ENCODE measurements at places on chromosomes 13 and 19. TPM values are rescaled to one million over a fixed set of nuclear protein-coding genes. Genes with fewer than 3 reads are reported as not detected.

GRCh38 chr19:1000591-1001537 is 645 bp downstream of the GRIN3B start:
- peaks cover 38% of the 10 kb centered on the region for H3K27me3 ChIP-seq
- H3K4me1 ChIP-seq = peaks cover 5% of the 10 kb centered on the region
- no peak overlapping the region for H3K4me3 ChIP-seq
- DNase-seq = no peak
- no peaks in the 10 kb centered on the region for H3K36me3 ChIP-seq
- no peak overlapping the region for H3K27ac ChIP-seq

DNA sequence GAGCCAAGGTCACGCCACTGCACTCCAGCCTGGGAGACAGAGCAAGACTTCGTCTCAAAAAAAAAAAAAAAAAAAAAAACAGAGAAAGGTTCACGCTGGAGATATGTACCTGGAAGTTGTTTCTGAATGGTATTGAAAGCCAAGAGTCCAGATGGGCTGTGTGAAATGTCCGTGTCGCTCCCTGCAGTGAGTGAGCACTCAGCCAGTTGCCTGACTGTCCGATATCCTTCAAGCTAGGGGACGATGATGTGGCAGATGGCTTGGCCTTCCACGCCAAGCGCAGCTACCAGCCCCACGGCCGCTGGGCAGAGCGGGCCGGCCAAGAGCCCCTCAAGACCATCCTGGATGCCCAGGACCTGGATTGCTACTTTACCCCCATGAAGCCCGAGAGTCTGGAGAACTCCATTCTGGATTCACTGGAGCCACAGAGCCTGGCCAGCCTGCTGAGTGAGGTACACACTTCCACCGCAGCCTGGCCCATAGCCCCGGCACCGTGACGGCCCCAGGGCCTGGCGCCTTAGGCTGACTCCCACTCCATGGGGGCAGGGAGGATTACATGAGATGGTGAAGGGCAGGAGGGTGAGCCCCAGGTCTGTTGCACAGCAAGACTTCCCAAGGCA is 11.7 kb upstream of the OVOL3 start:
- H3K27me3 ChIP-seq = no peaks in the 10 kb centered on the region
- H3K4me1 ChIP-seq = no peaks in the 10 kb centered on the region
- H3K4me3 ChIP-seq = no peak overlapping the region
- no peak overlapping the region for H3K27ac ChIP-seq
- peaks cover 17% of the 10 kb centered on the region for H3K36me3 ChIP-seq

- H3K36me3 ChIP-seq = peaks cover 49% of the 10 kb centered on the region
- peaks cover 54% of the 10 kb centered on the region for H3K4me1 ChIP-seq
- DNase-seq = no peak
- no peaks in the 10 kb centered on the region for H3K27me3 ChIP-seq
- H3K4me3 ChIP-seq = no peak overlapping the region
These were observed 9.3 kb downstream of the PLEKHF1 start for GRCh38 chr19:29674374-29675119.

GRCh38 chr19:53927739-53928138 is 18.7 kb downstream of the CACNG7 start:
- no peak overlapping the region for H3K27ac ChIP-seq
- no peaks in the 10 kb centered on the region for H3K27me3 ChIP-seq
- H3K4me3 ChIP-seq = no peak overlapping the region
- H3K4me1 ChIP-seq = no peaks in the 10 kb centered on the region
- DNase-seq = peak; percentile 14

- no peaks in the 10 kb centered on the region for H3K36me3 ChIP-seq
- H3K27ac ChIP-seq = no peak overlapping the region
- no peak for DNase-seq
- H3K4me1 ChIP-seq = no peaks in the 10 kb centered on the region
These were observed 59.4 kb downstream of the SLC10A2 start for GRCh38 chr13:103006641-103007426.

DNA sequence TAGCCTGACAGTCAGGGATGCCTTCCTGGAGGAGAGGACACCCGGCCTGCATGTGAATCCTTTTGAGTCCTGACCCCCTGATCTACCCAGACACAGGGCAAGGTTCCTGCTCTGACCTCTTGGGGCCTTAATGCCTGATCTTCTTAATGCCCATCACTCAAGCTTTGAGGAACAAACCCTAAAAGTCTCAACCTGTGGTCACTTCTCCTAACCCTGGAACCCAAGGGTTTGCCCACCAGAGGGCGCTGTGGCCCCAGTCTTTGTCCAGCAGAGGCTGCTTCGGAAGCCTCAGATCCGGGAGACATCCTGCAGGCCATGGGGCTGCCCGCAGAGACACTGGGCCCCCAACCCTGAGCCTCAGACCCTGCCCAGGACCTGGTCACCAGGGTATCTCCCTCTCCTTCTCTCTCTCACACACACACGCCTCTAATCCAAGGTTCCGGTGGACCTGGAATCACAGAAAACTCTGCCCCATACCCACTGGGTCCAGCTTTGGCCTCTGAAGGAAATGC is 9.8 kb upstream of the DPF1 start:
- no peaks in the 10 kb centered on the region for H3K36me3 ChIP-seq
- no peak overlapping the region for H3K27ac ChIP-seq
- peaks cover 6% of the 10 kb centered on the region for H3K4me1 ChIP-seq
- no peak overlapping the region for H3K4me3 ChIP-seq

GRCh38 chr13:64912141-64912540 is 2318.0 kb downstream of the PCDH9 start:
- H3K4me1 ChIP-seq = no peaks in the 10 kb centered on the region
- no peak overlapping the region for H3K4me3 ChIP-seq
- no peaks in the 10 kb centered on the region for H3K36me3 ChIP-seq
- H3K27ac ChIP-seq = no peak overlapping the region

DNA sequence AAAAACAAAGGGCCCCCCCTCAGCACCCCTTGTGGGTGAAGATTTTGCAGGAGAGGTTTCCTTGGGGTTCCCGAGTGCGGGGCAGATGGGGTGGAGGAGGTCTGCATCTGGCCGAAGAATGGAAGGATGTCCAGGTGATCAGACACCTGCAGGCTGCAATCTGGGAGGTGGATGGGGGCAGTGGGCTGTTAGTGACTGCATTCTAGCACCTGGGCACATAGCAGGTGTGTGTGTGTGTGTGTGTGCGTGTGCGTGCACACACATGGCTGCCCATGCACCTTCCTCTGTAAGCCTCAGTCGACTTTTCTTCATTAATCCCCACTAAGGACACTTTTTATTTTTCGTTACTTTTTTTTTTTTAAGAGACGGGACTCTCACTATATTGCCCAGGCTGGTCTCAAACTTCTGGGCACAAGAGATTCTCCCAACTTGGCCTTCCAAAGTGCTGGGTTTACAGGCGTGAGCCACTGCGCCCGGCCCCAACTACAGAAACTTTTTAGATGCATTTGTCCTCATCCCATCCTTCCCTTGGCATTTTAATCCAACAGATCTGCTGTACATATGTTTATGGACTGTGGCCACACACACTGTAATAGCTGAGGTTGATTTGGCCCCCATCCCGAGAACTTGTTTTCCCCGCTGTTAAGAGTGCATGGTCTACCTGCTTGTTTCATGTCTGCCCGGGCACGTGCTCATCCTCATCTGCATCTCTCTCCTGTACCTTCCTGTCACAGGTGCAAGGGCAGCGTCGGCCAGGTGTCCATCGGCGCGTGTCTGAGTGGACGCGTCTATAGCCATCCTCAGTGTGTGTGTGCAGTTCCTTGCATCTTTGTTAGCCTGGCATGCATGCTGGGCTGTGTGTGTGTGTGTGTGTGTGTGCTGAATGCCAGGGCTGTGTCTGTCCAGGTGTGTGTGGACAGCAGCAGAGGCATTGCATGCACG is 731 bp downstream of the MAG start:
- H3K36me3 ChIP-seq = no peaks in the 10 kb centered on the region
- H3K4me1 ChIP-seq = no peaks in the 10 kb centered on the region
- H3K27me3 ChIP-seq = peaks cover 8% of the 10 kb centered on the region
- no peak for DNase-seq
- no peak overlapping the region for H3K27ac ChIP-seq
- no peak overlapping the region for H3K4me3 ChIP-seq

DNA sequence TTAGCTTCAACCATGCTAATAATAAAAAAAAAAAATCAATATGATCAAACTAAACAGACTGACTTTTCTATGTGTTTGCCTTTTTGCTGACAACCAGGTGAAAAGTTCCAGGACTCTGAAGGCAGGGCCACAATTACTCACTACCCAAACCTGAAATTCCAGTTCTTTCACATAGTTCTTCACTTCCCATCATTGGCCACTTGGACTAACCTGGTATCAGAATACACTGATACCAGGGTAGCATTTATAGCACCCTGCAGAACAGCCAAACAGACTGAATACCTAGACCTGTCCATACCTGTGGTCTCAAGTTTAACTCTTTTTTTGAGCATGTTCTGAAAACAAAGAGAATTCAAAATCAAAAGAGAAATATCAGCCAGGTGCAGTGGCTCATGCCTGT is 25.1 kb downstream of the ELF1 start:
- H3K27me3 ChIP-seq = no peaks in the 10 kb centered on the region
- peaks cover 78% of the 10 kb centered on the region for H3K4me1 ChIP-seq
- H3K36me3 ChIP-seq = peaks cover 13% of the 10 kb centered on the region
- H3K4me3 ChIP-seq = no peak overlapping the region
- no peak for DNase-seq
- peak overlapping the region; percentile 55 for H3K27ac ChIP-seq

- no peaks in the 10 kb centered on the region for H3K27me3 ChIP-seq
- peak overlapping the region; percentile 93 for H3K27ac ChIP-seq
- peak; percentile 33 for DNase-seq
- peak overlapping the region; percentile 92 for H3K4me3 ChIP-seq
- H3K4me1 ChIP-seq = peaks cover 23% of the 10 kb centered on the region
These were observed 528 bp downstream of the ZNF8 start for GRCh38 chr19:58279042-58279924.

DNA sequence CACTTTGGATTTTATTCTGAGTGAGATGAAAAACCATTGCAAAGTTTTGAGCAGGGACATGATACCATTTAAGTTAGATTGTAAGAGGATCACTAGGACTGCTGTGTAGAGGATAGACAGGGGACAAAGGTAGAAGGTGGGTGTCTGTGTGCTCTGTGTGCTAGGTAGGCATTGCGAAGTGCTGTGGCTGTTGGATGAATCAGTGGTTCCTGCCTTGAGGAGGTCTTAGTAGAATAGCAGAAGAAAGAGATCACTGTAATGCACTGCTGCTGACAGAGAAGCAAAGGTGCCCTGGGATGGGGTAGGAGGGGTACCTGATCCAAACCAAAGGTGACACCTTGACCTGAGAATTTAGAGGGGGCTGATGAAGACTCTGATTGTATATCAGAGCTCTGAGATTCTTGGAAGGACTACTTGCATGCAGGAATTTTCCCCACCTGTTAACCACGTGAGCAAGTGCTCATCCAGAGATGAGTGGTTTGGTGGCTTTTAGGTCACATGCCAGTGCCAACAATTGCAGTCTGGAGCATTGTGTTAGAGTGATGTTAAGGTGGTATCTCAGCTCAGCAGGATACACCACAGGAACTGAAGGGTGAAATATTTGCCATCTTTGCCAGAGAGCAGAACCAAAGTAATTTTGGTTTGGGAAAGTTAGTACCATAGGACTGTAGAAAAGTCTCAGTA is 10.8 kb downstream of the WASF3 start:
- DNase-seq = no peak
- H3K4me3 ChIP-seq = no peak overlapping the region
- H3K27ac ChIP-seq = no peak overlapping the region
- no peaks in the 10 kb centered on the region for H3K36me3 ChIP-seq

DNA sequence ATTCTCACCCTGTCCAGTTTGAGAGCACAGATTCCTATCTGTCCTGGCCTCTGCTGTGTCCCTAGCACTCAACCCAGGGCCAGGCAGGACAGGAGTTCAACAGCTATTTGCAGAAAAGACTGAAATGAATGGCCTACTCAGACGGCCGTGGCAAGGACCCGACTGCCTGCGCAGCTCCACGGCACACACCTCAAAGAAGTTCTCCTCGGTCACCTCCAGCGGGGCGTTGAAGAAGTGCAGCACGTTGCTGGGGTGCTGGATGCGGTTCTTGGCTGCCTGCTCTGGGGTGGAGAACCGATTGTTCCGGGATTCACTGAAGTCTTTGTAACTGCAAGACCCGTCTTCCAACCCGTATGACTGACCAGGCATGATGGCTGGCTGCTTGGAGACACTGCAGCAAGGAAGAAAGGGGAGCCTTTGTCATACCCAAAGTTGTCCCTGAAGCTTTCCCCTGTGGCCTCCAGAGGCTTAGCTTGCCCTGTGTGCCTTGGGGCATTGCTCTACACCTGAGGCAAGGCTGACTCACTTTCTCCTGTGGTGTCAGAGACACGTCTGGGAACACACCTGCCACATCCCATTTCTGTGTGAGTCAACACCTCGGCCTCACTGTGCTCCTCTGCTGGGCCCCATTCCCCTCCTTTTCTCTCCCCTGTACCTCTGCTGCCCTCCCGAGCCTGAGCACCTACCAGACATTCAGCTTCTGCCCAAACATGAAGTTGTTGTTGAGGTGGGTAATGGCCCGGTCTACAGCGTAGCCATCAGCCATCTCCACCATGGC is 6.8 kb upstream of the ECH1 start:
- H3K4me3 ChIP-seq = peak overlapping the region; percentile 49
- peak overlapping the region; percentile 74 for H3K27ac ChIP-seq
- H3K27me3 ChIP-seq = no peaks in the 10 kb centered on the region

GRCh38 chr13:100826441-100826840 is 151.8 kb upstream of the TMTC4 start:
- H3K4me1 ChIP-seq = no peaks in the 10 kb centered on the region
- H3K27ac ChIP-seq = no peak overlapping the region
- peaks cover 7% of the 10 kb centered on the region for H3K27me3 ChIP-seq
- no peak overlapping the region for H3K4me3 ChIP-seq

GRCh38 chr13:112821340-112822055 is 131.7 kb downstream of the ATP11A start:
- H3K27me3 ChIP-seq = no peaks in the 10 kb centered on the region
- H3K4me1 ChIP-seq = peaks cover 6% of the 10 kb centered on the region
- no peak for DNase-seq
- peaks cover 47% of the 10 kb centered on the region for H3K36me3 ChIP-seq
- no peak overlapping the region for H3K4me3 ChIP-seq

The PLEKHA4 gene
- 1.4 TPM for total RNA-seq

The DAND5 gene
- total RNA-seq = 0.10 TPM

The ARHGAP33 gene
- total RNA-seq = 25.8 TPM

The TNFRSF19 gene
- total RNA-seq = not detected

The F10 gene
- not detected for total RNA-seq

The LRRC63 gene
- 0.17 TPM for total RNA-seq

The FBXO17 gene
- 0.10 TPM for total RNA-seq

The GMIP gene
- total RNA-seq = 67.8 TPM

The ZSCAN4 gene
- not detected for total RNA-seq

The URI1 gene
- total RNA-seq = 62.9 TPM

All from activated T-helper 1 cell treated with anti-CD3 and anti-CD28 coated beads, Interleukin-12 subunit alpha, Interleukin-12 subunit beta, Interleukin-2, Interleukin-4 antibody, amounts not matched to agents 30 ng/mL and 10 ng/mL and 1 ng/mL, durations not matched to agents 14 hours and 24 hours and 36 hours (primary cell).